ENCODE measurements at places on chromosomes 5 and 9.
A peak's percentile ranks its signal among the peaks of the same experiment; 100 is the strongest.

GRCh38 chr9:82020331-82020730 lies 31.8 kb downstream of the SPATA31D1 start:
- no peak for DNase-seq

DNA sequence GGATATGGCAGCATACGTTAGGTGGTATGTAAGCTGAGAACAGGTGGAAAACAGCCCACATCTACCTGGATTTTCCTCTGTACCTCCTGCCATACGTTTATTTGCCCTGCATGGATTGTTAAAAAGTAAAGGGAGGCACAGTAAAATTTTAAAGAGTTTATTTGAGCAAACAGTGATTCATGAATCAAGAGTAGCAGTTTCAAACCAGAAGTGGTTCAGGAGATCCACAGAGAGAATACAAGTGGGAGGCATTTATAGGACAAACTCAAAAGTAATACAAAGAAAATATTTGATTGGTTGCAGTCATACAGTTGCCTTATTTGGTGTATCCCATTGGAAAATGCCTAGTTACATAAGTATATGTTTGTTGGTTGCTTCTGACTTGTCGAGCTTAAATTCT lies 117.6 kb downstream of the FAM170A start:
- DNase-seq = no peak

GRCh38 chr9:93962561-93963440 lies 7.6 kb upstream of the BARX1 start:
- DNase-seq = peak; percentile 10

DNA sequence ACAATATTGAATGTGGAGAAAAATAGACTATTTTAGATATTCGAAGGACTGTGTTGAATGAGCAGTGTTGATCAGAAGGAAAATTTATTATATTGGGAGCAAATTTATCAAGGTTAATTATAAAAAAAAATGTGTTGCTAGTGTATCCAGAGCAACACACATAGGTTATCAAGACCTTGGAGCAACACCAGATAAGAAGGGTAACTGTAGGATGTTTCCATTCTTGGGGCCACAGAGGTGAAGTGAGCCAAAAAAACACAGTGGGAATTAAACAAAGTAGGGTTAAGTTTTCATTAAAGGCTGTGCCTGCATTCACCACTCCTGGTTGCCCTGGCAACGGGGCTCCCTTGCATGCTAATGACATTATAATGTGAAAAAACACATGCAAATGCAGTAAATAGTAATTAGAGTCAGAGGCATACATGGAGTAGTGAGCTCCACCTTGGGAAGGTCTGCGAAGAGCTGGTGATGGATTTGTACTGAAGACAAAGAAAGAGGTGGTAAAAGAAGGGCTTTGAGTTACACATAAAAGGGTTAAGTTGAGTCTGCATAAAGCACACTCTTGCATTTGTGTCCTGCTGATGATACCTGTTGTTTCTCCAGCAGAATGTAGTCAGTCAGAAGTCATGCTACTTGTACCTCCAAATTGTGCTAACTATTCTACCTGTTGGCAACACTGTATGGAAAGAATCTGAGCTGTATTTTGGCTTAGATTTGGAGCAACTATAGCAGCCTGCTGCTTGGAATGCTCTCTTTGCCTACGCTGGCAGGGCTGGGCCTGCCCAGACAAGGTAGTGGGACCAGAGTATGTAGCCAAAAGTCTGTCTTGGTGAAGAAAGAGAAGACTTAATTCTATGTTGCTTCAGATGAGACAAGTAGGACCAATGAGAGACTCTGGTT lies 59.6 kb downstream of the ATG10 start:
- no peak for DNase-seq

DNA sequence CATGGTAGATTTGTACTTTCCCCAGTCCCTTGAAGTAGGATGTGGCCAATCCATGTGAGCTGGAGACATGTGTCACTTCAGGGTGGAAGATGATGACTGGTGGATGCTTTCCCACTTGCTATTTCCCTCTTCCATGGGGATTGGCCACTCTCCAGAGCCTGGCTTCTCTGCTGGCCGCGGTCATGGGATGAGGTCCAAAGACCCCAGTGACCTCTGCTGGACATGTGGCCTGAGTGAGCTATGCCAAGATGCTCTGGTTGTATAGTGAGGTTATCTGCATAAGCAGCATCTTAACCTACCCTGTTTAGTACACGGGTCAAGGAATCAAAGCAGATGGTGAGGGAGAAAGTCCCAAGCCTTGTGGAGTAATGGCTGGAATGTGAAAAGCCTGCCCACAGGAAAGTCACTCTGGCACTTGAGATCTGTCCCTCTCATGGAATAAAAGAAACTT lies 47.1 kb downstream of the SH3PXD2B start:
- no peak for DNase-seq

GRCh38 chr5:172910828-172911627 lies 48.2 kb upstream of the RPL26L1 start:
- DNase-seq = peak; percentile 88

DNA sequence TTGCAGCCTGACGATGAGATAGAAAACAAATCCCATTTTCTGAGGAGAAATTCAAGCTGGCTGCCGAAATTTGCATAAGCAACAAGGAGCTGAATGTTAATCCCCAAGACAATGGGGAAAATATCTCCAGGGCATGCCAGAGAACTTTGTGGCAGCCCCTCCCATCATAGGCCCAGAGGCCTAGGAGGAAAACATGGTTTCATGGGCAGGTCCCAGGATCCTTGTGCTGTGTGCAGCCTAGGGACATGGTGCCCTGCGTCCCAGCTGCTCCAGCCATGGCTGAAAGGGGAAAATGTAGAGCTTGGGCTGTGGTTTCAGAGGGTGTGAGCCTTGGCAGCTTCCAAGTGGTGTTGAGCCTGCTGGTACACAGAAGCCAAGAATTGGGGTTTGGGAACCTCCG lies 48.8 kb upstream of the MAN2A1 start:
- DNase-seq = no peak

DNA sequence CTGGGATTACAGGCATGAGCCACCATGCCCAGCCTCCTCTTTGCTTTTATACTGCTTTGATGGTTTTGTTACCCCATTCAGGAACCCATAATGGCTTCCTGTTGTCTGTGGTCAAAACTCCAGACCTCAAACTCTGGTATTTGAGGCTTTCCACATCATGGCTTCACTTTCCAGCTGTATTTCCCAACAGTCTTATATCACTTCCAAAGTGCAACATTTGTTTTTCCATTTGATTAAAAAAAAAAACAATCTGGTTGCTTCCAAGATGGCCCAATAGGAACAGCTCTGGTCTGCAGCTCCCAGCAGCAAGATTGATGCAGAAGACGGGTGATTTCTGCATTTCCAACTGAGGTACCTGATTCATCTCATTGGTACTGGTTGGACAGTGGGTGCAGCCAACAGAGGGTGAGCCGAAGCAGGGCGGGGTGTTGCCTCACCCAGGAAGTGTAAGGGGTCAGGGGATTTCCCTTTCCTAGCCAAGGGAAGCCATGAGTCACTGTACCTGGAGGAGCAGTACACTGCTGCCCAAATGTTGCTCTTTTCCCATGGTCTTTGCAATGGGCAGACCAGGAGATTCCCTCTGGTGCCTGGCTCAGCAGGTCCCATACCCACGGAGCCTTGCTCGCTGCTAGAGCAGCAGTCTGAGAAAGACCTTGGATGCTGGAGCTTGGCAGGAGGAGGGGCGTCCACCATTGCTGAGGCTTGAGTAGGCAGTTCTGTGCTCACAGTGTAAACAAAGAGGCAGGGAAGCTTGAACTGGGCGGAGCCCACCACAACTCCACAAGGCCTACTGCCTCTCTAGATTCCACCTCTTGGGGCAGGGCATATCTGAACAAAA lies 458.4 kb downstream of the KDM4C start:
- DNase-seq = peak; percentile 52

DNA sequence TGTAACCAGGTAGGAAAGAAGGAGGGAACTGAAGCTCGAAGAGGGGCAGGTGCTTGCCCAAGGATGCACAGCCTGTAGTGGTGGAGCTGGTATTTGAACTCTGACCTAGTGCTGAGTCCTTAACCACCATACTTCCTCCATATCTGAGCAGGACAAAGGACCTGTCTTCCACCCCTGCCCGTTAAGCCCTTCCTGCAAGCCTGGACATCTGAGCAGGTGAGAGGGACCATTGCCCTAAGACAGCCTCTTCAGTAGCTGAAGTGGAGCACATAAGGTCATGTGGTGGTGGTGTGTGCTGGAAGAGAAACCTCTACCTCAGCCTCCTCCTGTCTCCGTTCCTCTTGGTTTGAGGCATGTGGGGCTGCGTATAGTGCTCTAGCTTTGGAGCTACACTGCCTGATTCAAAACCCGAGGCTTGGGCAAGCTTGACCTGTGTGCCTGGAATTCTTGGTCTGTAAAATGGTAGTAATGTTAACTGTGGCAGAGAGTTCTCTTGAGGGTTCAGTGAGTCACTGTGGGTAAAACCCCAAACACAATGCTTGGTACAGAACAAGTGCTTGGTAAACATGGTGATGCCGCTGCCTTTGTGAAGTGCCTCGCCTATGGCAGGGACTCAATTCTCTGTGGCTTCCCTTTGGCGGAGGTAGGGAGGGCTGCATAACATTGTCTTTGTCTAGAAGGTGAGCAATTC lies 7.4 kb downstream of the GALNT10 start:
- DNase-seq = peak; percentile 79

GRCh38 chr5:17287501-17288155 lies 70.2 kb downstream of the BASP1 start:
- no peak for DNase-seq

GRCh38 chr9:114388764-114389375 lies 1.1 kb upstream of the AKNA start:
- DNase-seq = no peak

GRCh38 chr5:25539536-25539935 lies 894.8 kb upstream of the CDH10 start:
- no peak for DNase-seq

- DNase-seq = no peak
Observed at GRCh38 chr9:136341042-136341655, 13.8 kb downstream of the GPSM1 start.

DNA sequence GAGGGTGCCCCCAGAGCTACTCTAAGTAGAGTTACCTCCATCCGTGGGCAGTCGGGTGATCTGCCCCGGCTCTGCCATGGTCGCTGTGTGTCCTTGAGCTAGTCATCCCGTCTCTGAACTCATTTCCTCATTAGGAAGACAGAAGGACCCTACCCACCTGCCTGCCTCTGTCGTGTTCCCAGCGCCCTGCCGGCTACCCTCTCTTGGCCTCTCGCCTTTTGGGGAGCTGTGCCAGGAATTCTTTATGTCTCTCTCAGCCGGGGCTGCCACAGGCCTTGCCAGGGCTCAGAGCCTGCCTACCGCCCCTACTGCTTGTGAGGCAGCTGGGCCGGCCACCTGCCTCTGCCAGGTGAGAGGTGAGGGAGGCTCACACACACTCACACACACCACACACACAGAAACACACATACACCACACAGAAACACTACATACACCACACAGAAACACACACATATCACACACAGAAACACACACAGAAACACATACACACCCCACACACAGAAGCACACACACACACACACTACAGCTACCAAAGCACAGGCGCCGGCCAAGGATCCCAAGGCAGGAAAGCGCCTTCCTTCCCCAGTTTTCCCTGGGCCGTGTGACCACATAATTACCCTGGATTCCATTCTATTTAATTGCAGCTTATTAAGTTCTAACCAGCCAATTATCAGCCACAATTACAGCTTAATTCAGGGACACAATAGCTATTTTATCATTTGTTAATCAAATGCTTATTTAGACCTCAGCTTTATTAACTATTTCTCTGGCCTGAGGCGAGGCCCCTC lies 41.7 kb downstream of the UNC5A start:
- DNase-seq = no peak

DNA sequence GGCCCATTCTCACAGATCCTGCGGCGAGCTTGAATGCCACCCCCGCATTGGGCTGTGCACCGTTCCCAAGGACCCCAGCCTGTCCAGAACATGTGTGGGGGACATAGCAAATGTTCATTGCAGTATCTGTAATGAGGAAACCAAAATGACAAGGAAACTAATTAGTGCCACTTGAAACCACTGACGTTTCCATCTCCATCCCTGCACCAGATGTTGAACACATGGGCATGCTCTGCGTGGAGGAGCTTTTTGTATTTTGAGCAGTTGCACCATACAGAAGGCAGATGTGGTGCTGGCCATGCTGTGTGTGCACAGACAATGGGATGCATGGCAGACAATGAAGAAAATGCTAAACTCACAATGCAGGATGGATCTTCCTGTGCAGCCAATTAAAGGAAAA lies 437.7 kb downstream of the SEMA5A start:
- no peak for DNase-seq

DNA sequence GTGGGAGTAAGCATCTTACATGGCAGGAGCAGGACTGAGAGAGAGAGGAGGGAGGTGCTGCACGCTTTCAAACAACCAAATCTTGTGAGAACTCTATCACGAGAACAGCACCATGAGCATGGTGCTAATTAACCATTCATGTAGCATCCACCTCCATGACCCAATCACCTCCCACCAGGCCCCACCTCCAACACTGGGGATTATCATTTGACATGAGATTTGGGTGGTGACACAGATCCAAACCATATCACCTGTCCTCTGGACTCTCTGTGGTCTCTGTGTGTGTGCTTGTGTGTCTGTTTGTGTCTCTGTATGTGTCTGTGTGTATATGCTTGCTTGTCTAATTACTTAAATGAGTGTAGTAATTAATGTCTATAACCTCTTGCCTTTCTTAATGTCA lies 31.1 kb downstream of the SEC61B start:
- no peak for DNase-seq

DNA sequence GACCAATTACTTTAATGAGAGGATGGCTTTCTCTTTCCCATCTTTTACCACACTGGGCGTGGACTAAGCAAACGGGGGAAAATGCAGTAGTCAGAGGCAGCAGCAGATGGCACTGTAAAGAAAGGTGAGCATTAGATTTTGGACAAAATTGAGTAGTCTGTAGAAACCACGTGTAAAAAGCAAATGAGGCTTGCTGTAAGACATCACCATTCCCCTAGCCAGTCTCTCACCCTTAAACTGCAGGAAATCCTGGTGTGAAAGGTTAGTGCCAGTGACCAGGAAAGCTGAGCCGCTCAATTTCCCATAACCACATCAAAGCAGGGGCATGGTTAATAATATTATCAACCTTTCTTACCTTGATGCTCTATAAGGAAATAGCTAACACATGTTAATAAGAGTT lies 31.8 kb downstream of the SPATA31C2 start:
- DNase-seq = no peak

Measured in epithelial cell of proximal tubule (primary cell).